ENCODE measurements at places on chromosomes 6 and 20.
A peak's percentile ranks its signal among the peaks of the same experiment; 100 is the strongest.

GRCh38 chr6:31545291-31545690 lies 1.1 kb downstream of the ATP6V1G2 start:
- no peak for DNase-seq

GRCh38 chr6:129353067-129353466 lies 356.9 kb downstream of the ARHGAP18 start:
- no peak for DNase-seq

- no peak for DNase-seq
Observed at GRCh38 chr6:91812596-91813274, 1225.9 kb upstream of the MAP3K7 start.

GRCh38 chr20:46850416-46850815 lies 44.2 kb upstream of the EYA2 start:
- DNase-seq, result no peak

DNA sequence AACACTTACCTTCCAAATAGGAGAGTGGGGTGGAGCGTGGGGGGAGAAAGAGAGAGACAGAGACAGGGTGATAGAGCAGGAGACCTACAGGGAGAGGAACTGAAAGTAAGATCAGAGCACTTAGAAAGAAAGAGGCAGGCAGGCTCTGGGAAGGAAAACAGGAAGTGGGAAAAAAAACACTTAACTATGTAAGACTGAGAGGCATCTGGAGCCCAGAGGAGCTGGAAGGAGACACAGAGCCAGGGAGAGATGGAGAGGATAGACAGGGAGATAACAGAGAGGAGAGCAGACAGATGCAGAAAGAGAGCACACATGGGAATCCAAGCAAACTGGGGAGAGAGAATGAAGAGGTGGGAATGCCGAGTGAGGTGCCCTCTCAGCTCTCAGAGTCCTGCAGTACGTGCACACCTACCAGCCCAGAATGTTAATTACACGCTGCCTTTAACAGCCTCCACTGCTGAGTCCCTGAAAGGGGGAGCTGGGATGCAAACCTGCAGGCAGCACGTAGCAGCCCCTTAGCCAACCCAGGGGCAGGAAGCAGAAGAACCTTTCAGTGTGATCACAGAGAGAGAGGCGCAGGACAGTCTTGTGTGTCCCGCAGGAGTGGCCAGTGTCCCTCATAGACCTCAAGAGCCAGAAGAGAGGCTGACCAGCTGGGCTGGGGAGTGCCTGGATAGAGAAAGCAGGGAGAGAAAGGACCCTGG lies 132.7 kb upstream of the LRFN2 start:
- DNase-seq, result peak; percentile 88

GRCh38 chr6:138293428-138294395 lies 75.4 kb upstream of the PBOV1 start:
- no peak for DNase-seq

Data from SK-N-DZ (cell line).